Vagina (tissue), 2 donors: ENCODE measurements at places on chromosomes 6 and 20.

GRCh38 chr6:37709250-37709931 is 11.7 kb upstream of the MDGA1 start:
- DNase-seq = no peak

DNA sequence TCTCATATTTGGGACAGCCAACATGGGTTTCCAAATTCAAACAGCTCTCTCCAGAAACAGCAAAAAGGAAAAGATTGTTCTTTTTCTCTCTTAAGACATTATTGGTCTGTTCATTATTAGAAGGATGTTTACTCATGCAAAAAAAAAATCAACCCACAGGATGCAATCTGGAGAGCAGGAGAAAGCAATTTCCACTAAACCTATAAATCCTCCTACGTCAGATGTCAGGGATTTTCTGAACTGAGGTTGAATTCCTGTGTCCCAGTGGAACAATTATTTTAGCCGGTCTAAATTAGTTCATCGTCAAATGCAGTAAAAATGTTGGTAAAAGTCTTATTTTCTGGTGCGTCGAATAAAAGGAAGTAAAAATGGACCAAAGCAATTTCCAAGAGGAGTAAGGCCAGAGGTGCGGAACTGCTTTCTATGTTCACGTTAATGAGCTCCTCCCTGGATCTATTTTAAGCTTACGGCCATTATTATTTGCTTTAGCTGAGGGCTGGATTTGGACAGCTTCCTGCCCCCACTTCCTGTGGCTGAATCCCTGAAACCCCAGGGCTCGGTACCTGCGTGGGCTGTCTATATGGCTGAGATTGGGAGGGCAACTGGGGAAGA is at the start of gene GABRR1:
TSS of gene GABRR1 (minus strand) at position 60 of the 612 bp plus-strand sequence. CDS start at position 24, 36 bp downstream.
- DNase-seq = no peak

- DNase-seq = no peak
These were observed 350.8 kb upstream of the RSPO3 start for GRCh38 chr6:126767711-126768110.

GRCh38 chr20:5153152-5153467 is 26.3 kb downstream of the CDS2 start:
- DNase-seq = no peak

GRCh38 chr6:145060714-145061113 is 674.6 kb downstream of the EPM2A start:
- DNase-seq = no peak

DNA sequence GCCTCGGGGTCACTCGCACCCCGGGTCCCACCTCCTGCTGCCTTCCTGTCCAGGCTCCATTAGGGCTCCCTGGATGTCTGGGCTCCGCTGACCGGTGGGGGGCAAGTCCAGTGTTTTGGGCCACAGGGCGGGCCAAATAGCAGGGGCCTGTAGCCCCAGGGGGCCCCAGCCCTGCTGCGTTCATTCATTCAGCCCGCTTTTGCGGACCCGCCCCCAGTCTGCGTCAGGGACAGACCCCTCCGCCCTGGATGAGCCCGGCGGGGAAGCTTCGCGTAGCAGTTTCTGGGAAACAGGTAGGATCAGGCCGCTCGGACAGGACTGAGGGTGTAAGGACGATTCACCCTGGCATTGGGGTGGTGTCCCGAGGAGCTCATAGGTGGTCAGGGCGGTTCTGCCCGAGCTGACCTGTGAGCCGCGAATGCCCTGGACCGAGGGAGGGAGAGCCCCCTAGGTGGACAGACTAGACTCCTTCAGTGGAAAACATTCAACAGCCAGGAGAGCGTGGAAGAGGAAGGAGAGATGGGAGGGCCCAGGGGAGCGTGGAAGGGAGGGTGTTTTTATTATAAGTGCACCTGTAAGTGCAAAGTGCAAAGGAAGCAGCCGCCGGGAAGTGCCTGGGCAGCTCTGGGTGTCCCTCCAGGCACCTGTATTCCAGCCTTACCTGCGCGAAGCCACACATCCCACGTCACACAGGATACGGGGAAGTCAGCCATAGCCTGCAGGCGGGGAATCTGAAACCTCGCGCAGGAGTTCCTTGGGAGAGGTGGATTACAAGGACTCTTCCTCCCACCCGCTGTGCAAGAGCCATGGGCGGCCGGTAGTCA is 662 bp downstream of the ENTPD6 start:
- peak; percentile 91 for DNase-seq

DNA sequence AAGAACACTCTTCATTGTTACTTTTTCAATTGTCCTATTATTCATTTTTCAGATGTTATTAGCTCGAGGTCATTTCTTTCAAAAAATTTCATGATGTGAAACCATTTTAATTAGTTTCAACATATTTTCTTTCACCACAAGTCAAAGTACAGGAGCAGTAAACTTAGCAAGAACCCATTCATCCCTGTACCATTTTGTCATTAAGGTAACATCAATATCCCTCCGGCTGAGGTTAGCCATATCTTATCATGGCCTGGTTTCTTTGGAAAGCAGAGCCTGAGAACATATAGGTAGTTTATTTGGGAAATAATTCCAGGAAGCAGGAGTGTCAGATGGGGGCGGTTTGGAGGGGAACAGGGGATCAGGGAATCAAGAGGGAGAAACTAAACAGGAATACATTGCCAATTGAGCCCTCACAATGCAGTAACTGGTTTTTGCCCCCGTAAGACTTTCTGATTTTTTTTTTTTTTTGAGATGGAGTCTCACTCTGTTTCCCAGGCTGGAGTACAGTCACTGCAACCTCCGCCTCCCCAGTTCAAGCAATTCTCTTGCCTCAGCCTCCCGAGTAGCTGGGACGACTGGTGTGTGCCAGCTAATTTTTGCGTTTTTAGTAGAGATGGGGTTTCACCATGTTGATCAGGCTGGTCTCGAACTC is 83.7 kb downstream of the MKKS start:
- DNase-seq = no peak

DNA sequence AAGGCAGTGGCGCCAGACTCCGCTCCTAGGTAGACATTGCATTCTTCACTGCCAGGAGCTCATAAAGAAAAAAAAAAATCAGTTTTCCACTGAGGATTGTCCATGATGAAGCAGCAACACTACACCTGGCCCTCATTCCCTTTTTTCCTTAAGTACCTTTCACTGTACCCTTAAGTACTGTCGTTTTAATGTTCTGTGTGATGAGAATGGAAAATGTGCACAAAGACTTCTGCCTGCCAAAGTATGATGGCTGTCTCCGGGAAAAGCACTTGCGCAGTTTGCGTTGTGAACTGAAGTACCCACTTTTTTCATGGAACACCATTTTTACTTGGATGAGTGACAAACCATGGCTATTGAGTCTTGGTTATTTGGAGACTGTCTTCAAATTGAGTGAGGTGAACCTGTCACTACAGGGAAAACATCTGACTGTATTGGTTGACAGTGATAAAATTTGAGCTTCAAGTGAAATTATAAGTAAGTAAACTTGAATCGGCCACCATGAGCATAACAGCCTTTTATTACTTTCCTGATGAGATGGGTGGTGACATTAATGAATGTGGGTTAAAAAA is 104.8 kb downstream of the NCOA3 start:
- no peak for DNase-seq

GRCh38 chr6:16712255-16712930 is 48.9 kb downstream of the ATXN1 start:
- DNase-seq = no peak

- no peak for DNase-seq
These were observed 124.8 kb downstream of the HIVEP1 start for GRCh38 chr6:12136905-12137304.

- no peak for DNase-seq
These were observed 63.2 kb downstream of the GMDS start for GRCh38 chr6:2182251-2182650.

DNA sequence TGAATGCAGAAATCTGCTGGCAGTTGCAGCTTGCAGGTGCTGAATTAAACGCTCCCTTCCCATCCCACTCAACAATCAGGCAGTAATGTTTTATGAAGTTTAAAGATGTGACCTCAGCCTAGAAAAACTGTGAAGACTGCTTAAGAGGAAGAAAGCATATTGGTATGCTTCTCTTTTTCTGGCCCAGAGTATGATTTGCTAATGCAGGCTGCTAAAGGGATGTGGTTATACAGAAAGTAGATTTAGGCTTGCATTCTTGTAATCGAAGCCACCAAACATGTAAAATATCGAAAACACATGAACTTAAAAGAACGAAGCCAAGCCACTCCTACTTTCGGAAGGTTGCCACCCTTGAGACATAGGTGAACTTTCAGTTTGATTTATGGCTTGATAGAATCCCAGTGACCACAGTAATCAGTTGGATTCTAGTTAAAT is 40.7 kb downstream of the MAP3K5 start:
- no peak for DNase-seq

DNA sequence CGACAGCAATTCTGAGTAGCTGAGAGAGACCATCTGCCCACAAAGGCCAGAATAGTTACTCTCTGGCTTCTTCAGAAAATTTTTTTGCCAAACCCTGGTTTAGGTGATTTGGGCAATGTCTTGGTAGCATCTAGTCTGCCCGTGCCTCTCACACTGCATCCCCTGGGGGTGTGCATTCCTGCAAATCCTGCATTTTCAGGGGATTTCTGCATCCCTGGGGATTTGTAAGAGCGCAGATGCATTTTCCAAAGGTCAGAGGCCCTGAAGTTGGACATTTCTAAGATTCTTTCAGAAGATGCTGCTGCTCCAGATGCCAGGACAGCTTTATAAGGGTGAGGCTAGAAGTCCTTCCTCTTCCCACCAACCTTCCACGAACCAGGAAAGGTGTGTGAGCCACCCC is 4.0 kb downstream of the CST9 start:
- no peak for DNase-seq

- no peak for DNase-seq
These were observed 42.9 kb upstream of the BHLHE23 start for GRCh38 chr20:63049561-63050221.

GRCh38 chr6:39053016-39053624 is 4.5 kb downstream of the GLP1R start:
- no peak for DNase-seq

DNA sequence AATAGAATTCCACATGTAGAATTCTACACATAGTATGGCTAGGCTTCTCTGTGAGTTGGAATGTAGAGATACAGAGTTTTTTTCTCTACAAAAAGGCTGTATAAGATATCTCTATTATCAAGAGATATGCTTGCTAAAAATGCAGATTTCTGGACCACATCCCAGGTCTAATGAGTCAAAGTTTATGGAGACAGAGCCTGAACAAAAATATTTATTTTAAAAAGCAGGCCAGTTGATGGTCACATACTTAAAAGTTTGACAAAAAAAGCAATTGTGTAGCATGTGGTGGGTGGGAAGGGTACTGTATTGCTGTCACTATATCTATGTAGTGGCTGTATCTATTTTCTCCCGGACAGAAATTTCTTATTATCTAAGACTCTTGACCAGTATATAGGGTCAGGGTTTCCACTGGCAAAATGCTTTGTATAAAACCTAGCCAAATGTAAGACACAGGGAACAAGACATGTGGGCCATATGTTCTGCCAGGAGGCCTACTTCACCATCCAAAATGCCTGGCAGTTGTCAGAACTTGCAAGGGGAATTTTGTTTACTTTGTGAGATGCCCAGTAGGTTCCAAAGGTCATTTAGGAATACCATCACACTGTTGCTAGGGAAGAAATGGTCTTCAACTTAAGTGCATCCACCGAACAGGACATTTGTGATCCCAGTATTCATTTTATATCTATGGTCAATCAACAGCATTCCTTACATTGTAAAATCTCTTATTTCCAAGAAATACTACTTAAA is 60.6 kb downstream of the SHPRH start:
- no peak for DNase-seq

- DNase-seq = no peak
These were observed 19.1 kb upstream of the BNIP5 start for GRCh38 chr6:36355819-36356218.

DNA sequence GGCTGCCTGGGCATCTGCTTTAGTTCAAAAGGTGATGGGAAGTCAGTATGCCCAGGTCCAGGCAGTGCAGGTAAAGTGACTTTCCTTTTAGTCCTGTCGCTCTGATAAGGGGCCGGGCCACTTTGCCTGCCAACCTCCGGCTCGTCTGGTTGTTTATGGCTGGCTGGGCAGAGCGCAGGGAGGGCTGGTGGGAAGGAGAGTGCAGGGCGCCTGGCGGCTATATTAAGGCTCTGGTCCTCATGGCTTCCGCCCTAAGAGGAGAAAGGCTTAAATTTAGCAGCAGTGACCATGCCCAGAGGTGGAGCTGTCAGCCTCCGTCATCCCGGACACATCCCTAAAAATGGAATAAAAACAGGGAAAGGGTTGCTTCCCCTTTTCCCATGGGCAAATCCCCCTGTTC is 14.6 kb downstream of the GATA5 start:
- no peak for DNase-seq
